ENCODE measurements at places on chromosomes 1 and 21. TPM values are rescaled to one million over a fixed set of nuclear protein-coding genes. Genes with fewer than 3 reads are reported as not detected.

The SIPA1L2 gene
- 11.9 TPM for total RNA-seq

The CCDC190 gene
- total RNA-seq = 0.28 TPM

The AZIN2 gene
- total RNA-seq = 2.2 TPM

The NPHS2 gene
- total RNA-seq = not detected

The OR2L2 gene
- total RNA-seq = not detected

The GJA9 gene
- total RNA-seq = not detected

The CLDN14 gene
- total RNA-seq = not detected

The SLC6A9 gene
- total RNA-seq = 2.0 TPM

The AIRE gene
- total RNA-seq = not detected

The TCHHL1 gene
- not detected for total RNA-seq
